ENCODE measurements at places on chromosomes 2 and 18. TPM values are rescaled to one million over a fixed set of nuclear protein-coding genes. Genes with fewer than 3 reads are reported as not detected.

GRCh38 chr2:64065516-64065915 is 46.3 kb upstream of the VPS54 start:
- DNase-seq: no peak

DNA sequence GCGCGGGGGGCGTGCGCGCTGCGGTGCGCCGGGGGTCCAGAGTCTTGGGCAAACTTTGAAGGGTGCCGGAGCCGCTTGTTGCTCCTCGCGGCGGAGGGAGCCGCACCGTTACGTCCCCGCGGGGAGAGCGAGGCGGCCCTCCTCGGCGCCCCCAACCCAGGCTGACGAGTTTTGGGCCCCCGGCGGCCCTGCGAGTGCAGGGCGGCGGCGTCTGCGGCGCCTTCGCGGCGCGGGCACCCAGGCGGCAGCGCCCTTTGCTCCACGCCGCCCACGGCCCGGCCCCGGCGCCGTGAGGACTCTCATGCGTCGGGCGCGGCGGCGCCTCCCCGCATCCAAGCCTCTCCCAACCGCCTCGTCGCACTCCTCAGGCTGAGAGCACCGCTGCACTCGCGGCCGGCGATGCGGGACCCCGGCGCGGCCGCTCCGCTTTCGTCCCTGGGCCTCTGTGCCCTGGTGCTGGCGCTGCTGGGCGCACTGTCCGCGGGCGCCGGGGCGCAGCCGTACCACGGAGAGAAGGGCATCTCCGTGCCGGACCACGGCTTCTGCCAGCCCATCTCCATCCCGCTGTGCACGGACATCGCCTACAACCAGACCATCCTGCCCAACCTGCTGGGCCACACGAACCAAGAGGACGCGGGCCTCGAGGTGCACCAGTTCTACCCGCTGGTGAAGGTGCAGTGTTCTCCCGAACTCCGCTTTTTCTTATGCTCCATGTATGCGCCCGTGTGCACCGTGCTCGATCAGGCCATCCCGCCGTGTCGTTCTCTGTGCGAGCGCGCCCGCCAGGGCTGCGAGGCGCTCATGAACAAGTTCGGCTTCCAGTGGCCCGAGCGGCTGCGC is 814 bp downstream of the FZD7 start:
- DNase-seq: no peak

Gene ANKRD36C
- total RNA-seq: 37.2 TPM

Gene MALL
- total RNA-seq: 38.8 TPM

Gene GPR39
- 0.37 TPM for total RNA-seq

Gene FECH
- 15.5 TPM for total RNA-seq

Data from posterior vena cava (tissue), 2 donors.